ENCODE measurements at places on chromosomes 12 and 14.

GRCh38 chr12:93848523-93849101, 171.4 kb downstream of the CRADD start:
- no peak for DNase-seq

DNA sequence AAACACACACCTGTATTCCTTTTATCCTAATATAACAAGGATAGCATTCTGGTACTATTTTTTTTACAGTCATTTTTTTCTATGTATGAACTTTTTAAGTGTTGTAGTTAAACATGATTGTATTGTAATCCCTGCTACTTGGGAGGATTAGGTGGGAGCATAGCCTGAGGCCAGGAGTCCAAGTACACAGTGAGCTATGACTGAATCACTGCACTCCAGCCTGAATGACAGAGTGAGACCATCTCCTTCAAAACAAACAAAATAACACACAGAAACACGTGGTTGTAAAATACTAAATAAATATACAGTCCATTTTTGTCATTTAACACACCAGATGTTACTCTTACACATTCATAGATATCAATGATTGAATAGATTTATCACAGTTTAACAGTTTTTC, 56.9 kb downstream of the MAP4K5 start:
- DNase-seq = peak; percentile 32

DNA sequence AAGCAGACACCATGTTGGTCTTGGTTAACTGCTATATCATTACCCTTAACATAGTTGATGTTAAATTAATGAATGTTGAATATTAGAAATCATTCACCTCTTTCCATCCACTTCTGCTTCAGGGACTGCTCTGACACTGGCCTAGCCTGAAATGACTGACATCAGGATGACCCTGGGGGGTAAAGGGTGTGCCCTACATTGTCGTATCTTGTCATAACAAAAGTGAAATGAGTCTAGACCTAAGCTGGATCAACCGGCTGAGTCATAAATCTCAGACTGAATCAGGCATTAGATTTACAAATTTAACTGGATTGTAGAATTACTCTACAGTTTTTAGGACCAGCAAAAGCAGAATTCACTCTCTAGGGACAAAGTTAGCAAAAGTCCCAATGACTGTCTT, 35.3 kb downstream of the KICS2 start:
- no peak for DNase-seq

DNA sequence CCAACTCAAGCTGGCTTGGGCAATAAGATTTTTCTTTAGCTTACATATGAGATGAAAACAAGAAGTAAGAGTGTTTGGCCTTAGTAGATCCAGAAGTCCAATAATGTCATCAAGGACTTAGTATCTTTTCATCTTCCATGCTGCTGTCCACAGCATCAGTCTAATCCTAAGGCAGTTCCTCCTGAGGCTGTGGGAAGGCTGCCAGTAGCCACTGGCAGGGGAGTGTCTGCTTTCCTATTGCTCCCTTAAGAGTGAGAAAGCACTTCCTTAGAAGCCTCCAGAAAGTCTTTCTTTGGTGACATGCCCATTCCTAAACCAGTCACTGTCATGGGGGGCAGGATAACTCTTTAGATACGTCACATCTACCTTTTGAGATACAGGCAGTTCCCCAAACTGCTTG, 317.7 kb downstream of the BMP4 start:
- no peak for DNase-seq

GRCh38 chr12:98399532-98399931, 115.9 kb upstream of the TMPO start:
- DNase-seq = peak; percentile 43

DNA sequence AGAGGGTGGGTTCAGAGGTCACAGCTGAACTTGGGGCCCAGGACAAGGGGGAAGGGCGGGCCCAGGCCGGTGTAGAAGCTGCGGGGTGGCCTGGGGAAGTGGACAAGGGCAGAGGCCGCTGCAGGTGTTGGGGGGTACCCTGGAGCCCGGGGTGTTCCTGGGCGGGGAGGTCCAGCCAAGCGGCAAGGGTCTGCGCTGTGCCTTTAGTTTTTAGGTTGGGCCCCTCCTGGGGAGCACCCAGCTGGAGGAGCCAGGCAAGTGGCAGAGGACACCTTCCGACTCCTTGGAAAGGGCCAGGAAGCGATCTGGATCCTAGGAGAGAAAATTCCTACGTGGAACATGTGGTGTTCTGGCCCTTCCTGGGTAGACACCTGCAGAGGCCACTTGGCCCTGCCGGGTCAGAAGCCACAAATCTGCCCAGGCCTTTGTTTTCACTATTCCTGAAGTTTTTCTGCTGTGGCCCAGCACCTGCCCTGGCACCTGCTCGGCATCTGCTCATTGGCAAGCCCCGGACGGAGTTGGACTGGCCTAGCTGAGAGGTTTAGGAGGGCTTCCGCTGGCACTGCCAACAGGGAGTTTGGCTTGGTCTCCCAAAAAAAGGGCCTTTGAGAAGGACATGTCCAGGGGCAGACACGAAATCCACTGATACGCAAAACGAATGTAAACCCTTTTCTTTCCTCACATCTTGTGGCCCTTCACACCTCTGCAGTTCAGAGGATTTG, 61.1 kb downstream of the SMUG1 start:
- DNase-seq = no peak

- DNase-seq = no peak
Observed at GRCh38 chr12:104822941-104823340, 135.1 kb downstream of the SLC41A2 start.

All from NCI-H226 (cell line).